ENCODE measurements at places on chromosomes 1 and 21.

- DNase-seq = no peak
These were observed 214.6 kb downstream of the GRIK1 start for GRCh38 chr21:29725025-29725736.

GRCh38 chr1:36089393-36090121 lies 865 bp downstream of the ADPRS start:
- DNase-seq = no peak

- DNase-seq = no peak
These were observed 173.0 kb upstream of the PALMD start for GRCh38 chr1:99472893-99473292.

DNA sequence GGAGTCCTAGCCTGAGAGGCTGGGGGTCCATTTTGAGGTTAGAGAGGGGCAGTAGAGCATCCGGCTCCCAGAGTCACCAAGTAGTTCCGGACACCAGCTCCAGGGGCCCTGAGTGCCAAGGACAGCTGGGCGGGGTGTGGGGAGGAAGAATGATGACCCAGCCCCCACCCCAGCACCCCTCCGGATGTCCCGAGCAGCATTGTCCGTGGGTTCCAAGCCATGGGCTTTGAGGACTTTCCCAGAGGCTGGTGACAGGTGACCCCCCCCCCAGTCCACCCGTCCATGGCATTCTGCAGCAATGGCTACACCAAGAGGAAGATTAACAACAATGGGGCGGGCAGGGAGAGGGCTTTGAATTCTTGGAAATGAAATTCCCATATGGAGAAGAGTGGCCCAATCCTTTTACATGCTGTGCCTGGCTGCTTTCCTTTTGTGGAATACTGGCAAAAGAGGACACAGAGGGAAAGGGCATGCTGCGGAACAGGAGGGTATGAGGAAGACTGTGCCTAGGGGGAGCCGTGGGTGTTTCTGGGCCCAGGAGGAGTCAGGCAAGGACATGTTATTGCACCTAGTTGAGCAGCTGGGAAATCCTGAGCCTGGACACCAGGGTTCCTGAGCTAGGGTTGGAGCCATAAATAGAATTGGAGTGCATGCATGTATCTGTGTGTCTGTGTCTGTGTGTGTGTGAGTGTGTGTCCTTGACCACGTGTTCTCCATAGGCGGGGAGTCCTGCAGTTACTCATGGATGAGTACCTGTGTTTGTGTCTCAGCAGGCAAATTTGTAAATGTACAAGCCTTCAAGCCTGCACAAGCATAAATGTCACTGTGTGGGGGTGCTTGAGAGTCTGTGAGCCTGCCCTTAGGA lies 956 bp downstream of the ATP1A2 start:
- DNase-seq = no peak

DNA sequence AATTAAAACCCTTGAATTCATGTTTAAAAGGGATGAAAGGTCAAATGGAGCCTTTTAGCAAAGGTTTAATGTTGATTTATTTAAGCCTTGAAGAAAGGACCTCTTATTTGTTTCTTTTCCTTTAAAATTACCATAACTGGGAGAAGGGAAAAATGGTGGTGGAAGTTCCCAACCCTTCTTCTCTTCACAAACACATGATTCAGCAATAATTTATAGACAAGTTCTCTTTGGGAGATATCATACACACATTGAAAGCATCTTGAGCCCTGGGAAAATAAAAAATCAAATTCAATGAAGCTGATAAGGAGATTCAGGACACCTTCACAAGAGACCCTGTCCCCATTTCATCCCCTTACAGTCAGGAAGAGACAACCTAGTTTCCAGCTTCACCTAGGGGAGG lies 8.9 kb downstream of the ADAM30 start:
- no peak for DNase-seq

DNA sequence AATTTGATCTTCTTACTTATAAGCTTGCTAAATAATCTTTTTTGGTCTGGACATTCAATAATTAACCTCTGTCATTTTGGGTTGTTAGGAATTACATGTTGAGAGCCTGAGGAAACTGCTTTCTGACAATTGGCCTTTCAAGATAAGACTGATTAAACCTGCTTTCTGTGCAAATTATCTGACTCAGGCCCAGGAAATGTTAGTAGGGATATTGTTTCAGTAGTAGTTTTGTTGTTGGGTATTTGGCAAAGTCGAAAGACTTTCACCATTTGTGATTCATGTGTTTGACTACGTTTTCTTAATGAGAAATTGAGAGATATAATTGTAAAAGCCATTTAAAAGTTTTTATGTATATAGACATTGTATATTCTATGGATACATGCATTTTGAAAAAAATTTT lies 81.1 kb upstream of the GPR88 start:
- no peak for DNase-seq

DNA sequence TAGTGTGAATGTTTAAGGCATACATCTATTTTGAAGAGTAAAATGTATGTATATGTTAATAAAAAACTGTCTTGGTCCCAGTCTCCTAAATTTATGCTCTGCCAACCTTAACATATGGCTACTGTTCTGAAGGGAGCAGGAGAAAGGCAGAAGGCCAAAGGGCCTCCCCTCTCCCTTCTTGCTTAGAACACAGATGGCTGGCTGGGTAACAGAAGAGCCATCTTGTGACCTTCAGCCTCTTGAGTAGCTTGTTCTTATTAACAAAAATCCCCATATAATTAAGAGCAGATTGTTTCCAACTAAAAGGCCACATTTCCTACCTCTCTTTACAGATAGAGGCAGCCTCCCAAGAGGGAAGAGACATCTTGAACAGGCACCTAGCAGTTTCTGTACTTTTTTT lies 36.1 kb downstream of the EPB41 start:
- no peak for DNase-seq
